ENCODE measurements at places on chromosomes 5 and 9. TPM values are rescaled to one million over a fixed set of nuclear protein-coding genes. Genes with fewer than 3 reads are reported as not detected.

The DNLZ gene
- 8.0 TPM for total RNA-seq

The DBN1 gene
- 2.8 TPM for total RNA-seq

The TAF11L10 gene
- not detected for total RNA-seq

The BOD1 gene
- 17.1 TPM for total RNA-seq

The PCDHB15 gene
- 0.83 TPM for total RNA-seq

The IFNE gene
- not detected for total RNA-seq

The SVEP1 gene
- total RNA-seq: 1.6 TPM

The LRRC70 gene
- total RNA-seq: 0.37 TPM

The MARCOL gene
- total RNA-seq: not detected

The IRX4 gene
- total RNA-seq: not detected
